ENCODE measurements at places on chromosomes 7 and 10.

DNA sequence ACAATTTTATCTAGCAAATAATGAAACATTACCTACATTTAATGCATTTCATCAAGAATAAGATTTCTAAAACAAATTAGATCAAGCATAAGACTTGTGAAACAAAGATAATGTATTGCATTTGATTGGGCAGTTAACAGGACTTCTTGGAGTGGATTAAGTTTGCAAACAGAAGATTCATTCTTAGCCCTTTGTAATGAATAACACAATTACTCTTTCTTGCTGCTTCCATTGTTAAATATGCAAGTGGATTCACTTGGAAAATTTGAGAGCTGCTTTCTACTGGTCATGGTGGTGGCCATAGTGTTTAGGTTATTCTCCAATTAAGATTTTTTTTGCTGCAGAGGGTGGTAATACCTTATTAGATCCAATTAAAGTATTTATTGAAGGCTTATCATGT, 6.0 kb downstream of the PPP1R9A start:
- no peak for DNase-seq

GRCh38 chr10:21497177-21497807, 28.2 kb downstream of the SKIDA1 start:
- DNase-seq: no peak

DNA sequence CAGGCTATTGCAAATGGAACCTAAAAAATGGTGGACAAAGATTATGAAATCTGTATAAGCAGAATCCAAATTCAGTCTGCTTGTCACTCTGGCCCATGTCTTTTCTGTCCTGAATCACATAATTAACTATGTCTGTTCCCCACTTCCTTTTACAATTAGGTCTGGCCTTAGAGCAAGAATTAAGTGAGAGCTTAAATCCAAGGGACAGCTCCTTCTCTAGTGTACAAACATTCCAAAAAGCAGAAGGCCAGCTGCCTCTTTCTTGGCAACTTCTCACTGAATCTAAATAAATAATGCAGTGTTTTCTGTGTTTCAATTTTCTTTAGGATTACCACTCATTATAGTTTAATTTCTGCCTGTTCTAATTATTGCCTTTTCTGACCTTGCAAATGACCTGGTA, 39.3 kb upstream of the NEBL start:
- DNase-seq: no peak

DNA sequence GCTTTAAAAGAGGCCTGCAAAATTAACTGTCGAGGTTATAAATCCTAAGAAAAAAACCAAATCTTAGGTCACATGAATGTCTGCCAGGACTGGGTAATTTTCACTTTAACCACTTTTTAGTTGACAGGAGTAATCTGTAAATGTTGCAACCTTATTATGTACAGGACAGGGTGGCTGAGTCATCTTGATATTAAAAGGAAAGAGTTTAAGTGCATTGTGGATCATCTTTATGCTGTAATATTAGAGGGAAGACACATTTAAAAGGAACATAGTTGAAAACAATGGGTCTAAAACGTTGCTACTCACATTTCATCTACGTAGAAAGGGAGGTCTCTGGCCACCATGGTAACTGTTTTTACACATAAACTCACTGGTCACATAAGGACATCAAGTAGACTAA, 115.5 kb downstream of the LSMEM1 start:
- DNase-seq: no peak

GRCh38 chr10:57624066-57624465, 643.6 kb downstream of the IPMK start:
- no peak for DNase-seq

- no peak for DNase-seq
These were observed 186.7 kb downstream of the CXCL12 start for GRCh38 chr10:44198096-44198779.

- no peak for DNase-seq
These were observed 854.1 kb downstream of the LRMDA start for GRCh38 chr10:76285515-76285914.

DNA sequence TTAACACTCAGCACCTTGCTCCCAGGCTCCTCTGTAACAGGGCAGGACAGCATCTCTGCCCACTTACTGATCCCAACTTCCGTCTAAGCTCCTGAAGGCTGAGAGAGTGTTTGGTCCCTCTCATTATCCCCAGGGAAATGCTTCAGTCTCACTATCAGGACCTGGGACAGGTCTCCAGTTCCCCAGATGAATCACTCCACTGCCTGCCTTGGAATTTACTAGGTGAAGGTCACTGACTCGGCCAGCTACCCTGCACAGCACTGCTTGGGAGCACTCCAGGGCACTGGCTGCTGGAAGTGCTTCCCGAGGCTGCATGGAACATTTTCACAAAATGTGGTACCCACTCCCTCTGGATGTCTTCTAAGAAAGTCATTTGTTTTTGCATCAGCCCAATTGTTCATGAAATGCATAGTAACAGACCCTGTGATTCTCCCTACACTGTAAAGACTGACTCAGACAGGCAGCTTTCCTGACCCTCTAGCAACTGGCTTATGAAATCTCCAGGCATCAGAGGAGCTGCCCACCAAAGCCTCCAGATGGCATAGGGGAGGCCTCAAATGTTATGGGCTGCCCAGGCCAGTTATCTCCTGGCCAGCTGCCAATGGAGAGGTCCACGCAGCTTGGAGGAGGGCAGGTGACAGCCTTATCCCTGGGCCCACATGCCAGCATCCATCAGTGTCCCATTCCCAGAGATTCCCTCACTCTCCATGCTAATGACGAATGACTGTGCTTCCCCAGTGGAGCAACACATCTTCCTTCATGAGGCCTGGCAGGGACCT, 89.1 kb downstream of the GFRA1 start:
- DNase-seq: no peak

DNA sequence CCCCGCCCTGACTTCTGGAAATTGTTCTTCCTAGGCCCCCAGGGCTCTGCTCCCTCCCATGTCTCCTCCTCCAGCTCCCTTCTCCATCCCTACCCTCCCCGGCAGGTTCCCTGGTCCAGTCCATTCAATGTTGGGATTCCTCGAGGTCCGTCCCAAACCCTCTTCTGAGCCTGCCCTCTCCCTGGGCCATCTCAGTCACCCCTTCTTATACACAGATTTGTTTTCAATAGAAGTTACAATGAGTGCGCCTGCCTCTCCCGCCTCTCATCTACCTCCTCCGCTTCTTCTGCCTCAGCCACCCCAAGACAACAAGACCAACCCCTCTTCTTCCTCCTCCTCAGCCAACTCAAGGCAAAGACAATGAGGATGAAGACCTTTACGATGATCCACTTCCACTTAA, 67.9 kb downstream of the OAT start:
- DNase-seq: no peak

- DNase-seq: no peak
These were observed 62.0 kb upstream of the SRRM3 start for GRCh38 chr7:76139670-76140069.

DNA sequence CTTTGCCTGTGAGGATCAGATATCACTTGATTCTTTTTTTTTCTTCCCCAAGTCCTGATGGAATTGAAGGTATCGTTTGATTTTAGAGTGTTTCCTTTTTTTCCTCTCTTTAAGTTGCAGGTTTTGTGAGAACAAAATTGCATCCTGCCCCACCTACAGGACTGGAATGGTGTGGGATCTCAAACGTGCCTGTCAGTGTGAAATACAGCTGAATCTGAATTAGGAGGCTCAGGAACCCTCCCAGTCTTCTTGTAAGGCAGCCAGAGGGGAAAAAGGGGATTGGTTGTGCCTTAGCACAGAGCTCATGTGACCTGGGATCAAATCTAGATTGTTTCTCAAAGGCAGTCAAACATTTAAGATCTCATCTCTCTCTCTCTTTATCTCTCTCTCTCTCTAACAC, 32.7 kb upstream of the KLHL7 start:
- no peak for DNase-seq

DNA sequence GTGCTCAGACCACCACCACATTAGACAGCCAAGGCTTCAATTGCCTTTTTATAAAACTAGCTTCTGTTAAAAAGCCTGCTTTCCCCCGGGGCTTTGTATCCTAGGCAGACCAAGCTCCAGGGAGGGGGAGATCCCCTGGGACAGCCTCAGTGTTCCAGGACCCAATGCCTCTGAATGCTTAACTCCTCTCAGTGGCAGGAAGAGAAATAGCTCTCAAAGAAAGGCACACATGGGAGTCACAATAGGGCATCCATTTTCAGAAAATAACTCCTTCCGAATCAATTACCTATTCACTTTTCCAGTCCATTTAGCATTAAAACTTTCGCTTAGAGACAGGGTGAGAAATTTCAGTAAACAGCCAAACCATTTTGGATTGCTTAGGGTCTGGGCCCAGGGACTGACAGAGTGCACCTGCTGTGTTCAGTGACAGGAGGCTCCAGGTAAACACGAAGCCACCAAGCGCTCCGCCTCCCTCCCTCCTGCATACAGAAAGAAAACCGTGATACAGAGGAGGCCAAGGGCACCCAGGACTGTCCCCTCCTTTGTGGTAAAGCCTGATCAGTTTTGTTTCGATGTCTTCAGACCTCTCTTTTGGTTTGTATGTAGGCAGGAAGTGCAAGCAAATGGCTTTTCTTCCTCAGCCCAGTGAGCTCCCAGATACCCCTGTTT, 599.7 kb downstream of the KCNMA1 start:
- DNase-seq: no peak

- peak; percentile 50 for DNase-seq
These were observed 281.1 kb downstream of the CCDC3 start for GRCh38 chr10:12720217-12720981.

DNA sequence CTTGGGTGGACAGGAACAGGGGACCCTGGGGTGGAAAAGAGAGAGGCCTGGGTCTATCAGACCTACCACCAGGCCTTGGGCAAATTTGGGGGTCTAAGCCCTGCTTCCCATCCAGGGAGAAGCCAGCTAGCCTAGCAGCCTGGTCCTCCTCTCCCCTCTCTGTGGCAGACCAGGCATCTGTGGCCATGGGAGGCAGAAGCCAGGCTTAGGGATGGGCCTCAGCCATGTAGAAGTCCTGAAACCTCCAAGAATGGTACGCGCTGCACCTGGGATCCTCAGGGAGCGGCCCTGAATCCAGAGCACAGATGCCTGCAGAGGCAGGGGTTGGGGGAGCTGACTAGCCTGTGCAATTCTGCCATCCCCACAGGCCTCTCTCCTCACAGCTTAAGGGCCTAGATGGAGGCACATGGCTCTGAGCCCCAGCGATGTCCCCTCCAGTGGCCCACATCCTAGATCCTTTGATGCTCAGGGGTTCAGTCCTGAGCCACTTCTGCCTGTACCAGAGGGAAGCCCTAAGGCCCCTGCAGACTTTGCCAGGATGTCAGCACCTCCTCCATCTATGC, 21.2 kb downstream of the GRID1 start:
- DNase-seq: no peak

DNA sequence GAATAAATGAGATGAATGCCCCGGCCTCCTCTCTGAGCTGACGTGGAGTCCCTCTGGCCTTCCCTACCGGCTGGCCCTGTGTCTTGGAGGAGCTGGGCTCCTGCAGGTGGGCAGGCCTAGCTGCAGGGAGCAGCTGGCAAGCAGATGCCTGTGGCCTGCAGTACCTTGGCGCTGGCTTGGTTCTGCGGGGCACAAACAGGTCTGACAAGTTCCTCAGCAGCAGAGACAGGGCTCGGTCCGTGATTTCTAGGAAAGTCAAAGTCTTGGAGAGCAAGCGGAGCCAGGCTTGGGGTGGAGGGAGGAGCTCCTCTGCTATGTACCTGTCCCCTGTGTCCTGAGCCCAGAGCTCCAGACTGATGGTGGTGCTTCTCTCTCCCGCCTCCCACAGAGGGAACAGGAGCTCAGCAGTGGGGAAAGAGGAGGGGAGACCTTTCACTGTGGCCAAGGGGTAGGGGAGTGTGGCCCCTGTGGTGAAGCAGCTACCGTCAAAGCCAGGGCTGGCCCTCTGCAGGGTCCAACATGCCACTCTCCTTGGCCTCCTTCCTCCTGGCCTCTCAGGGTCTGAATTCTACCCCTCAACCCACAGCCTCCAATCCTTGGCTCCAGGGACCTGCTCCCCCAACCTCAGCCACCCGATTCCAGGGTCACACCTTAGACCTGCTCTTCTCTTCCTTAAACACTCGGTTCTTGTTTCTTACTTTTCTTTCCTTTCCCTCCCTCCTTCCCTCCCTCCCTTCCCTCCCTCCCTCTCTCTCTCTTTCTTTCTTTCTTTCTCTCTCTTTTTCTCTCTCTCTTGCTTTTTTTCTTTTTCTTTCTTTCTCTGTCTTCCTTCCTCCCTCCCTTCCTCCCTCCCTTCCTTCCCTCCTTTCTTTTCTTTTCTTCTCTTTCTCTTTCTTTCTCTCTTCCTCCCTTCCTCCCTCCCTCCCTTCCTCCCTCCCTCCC, 20.1 kb downstream of the MYL10 start:
- DNase-seq: no peak

- no peak for DNase-seq
These were observed 531.3 kb downstream of the ATRNL1 start for GRCh38 chr10:115624448-115624847.

DNA sequence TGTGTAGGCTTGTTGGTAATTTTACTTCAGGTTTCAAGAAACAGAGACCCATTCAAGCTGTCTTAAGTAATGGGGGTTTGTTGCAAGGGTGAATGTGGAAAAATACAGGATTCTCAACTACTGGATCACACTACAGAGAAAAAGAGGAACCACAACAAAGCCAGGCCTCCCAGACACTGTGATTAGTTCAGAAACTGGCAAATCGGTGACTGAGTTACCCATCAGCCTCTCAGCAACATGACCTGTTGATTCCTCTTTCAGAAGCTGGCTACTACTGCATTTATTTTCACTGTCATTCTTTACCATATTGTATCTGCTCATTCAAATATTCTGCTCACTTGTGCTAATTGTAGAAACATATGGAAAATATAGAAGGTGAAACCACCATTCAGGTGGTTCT, 16.0 kb downstream of the CCDC71L start:
- no peak for DNase-seq

- DNase-seq: no peak
These were observed 108.7 kb downstream of the NRBF2 start for GRCh38 chr10:63241841-63242281.

Data from stimulated activated CD4-positive, alpha-beta T cell treated with anti-CD3 and anti-CD28 coated beads, Interleukin-12 subunit alpha, Interleukin-12 subunit beta, amount 100 ng/mL, for 48 hours (primary cell).